ENCODE measurements at places on chromosomes 4 and X.
A peak's percentile ranks its signal among the peaks of the same experiment; 100 is the strongest.

DNA sequence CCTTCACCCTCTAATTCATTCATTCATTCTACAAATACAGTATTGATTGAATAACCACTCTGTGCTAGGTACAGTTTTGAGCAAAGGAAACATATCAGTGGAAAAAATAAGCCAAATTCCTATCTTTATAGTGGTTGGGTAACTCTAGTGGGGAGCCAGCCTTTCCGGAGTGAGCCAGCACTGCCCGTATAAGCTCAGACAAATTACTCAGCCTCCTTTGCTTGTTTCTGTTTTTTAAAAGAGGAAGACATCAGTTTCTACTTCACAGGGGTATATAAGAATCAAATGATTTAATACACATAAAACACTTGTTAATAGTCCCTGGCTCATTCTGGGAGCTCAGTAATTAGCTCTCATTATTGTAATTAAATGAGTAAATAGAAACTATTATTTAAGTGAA lies 238.2 kb upstream of the MAD2L1 start:
- DNase-seq = no peak

GRCh38 chr4:67273666-67274065 lies 271.6 kb downstream of the CENPC start:
- DNase-seq = no peak

DNA sequence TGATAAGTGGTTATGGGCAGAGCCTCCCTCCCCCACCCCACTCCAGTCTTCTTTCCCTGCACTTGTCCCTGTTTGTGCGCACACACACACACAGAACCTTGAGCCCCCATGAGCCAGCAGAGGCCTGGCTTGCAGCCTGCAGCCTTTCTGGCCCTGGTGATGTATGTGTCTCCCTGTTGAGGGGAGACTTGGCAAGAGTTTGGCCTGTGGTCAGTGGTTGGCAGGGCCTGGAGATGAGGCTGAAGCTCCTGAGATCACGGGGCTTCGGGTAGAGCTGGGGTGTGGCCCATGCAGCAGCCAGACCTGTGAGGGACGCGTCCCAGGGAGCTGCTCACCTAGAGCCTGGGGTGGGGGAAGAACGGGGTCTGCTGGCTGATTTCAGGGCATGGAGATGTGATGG lies 2.3 kb downstream of the GPR173 start:
- no peak for DNase-seq

GRCh38 chr4:89296896-89297295 lies 10.7 kb downstream of the GPRIN3 start:
- no peak for DNase-seq

DNA sequence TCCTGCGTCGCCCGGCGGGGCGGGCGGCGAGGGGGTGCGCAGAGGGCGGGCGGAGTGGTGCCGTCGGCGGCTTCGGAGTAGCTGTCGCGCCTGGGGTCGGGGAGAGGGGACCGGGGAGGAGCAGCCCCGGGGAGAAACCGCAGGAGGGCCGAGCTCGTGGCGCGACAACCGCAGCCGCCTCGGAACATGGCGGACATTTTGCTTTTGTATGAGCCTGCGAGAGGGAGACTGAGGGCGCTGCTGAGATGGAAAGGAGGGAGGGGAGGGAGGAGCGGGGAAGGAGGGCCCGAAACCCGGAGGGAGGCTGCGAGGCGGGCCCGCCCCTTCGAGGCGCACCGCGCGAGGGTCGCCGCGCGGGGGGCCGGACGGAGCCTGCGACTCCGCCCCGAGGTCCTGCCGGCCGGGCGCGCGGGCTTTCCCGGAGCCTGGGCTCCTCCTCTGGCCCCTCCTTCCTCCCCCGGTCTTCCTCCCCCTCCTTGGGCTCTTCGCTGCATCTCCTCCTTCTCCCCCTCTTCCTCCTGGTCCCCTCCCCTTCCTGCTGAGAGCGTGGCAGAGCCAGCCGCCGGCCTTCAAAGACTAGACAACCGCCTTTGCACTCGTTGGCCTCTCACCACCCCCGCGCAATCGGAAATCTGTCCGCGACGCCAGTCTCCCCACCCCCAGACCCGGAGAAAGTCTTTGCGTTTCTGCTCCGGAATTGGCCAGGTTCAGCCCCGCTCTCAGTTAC lies 1.1 kb downstream of the INTS6L start:
- DNase-seq = peak; percentile 66

DNA sequence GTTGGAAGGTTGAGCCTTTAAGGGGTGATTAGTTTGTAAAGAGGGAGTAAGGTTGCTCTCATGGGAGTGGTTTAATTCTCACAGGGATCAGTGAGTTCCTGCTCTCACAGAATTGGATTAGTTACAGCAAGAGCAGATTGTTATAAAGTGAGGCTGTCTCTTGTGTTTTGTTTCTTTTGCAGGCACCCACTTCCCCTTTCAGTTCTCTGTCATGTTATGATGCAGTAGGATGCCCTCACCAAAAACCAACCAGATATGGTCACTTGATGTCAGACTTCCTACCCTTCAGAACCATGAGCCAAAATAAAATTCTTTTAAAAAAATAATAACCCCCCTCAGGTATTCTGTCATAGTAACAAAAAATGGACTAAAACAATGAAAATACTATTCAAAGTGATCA lies 19.9 kb upstream of the IGSF1 start:
- no peak for DNase-seq

- DNase-seq = no peak
Observed at GRCh38 chrX:3415011-3415410, 68.6 kb upstream of the MXRA5 start.

GRCh38 chr4:955931-956381 lies 17.4 kb downstream of the DGKQ start:
- no peak for DNase-seq

DNA sequence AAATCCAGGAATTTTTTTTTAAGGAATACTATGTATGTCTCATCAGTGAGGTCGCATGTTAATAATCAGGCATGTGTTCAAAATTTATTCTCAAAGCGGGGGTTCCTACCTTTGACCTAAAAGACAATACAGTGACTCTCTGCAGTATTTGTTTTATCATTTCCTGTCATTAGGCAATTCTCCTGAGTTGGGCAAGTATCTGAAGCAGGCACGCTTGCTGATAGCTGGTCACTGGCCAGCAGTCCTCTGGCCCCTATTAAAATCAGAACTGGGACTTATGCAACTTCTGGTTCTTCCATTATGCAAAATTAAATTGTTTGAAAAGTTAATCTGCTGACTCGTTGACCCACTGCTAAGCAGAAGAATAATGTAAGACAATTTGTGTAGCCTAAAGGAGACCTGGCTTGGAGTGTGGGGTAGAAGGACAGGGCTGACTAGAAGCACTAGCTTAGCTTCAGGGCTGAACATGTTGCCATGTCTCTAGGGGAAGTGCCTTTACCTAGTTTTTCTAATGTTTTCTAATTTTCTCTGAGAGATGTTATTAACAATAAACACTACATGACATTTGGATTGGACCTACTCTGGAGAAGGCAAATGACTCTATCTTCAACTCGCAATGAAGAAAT lies 36.0 kb upstream of the GABRA2 start:
- DNase-seq = no peak

DNA sequence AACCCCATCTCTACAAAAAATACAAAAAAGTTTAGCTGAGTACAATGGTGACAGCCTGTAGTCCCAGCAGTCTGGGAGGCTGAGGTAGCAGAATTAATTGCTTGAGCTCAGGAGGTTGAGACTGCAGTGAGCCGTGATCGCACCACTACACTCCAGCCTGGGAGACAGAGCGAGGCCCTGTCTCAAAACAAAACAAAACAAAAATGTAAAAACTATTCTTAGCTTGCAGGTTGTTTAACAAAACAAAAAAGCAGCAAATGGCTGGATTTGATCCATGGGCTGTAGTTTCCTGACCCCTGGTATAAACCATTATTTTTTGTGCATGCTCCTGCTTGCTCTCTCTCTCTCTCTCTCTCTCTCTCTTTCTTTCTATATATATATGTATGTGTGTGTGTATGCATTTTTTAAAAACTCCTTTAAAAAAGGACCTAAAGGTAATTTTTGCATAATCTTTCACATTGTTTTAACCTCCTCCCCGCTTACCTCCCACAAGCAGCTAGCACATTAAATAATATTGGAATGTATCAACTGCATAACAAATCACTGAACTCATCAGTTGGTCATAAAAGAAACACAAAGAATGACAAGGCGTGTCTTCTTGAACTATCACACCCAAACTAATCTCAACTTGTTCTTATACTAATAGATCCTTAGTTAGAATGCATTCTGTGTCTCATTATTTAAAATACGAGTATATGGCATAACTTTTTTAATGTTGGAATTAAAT lies 4.8 kb downstream of the AREG start:
- no peak for DNase-seq

DNA sequence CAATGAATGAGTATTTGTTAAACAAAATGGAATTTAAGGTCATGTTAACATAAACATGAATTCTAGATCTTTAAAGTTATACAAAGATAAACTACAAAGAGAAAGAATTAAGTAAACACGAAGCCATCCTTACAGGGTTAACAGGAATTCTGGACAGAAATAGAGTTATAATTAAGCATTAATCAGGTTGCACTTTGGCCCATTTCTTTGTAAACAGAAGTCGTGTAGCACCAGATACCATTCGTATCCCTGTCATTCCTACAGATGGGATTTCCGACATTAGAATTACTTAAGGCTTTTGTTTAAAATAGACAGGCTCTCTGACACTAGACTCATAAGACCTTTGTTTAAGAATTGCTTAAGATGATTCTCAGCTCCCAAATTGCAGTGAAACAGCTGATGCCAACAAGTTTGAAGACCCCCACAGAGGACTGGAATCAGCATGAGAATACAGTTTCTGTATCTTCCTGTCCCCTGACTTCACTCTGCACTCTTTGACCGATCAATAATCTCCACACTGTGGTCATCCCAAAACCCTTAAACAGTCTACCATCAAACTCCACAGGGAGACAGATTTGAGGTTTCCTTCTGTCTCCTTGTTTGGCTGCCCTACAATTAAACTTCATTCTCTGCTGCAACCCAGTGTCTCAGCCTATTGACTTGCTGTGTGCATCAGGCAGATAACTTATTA lies 22.3 kb upstream of the TMEM150C start:
- no peak for DNase-seq

GRCh38 chr4:44447563-44448504 lies 775 bp downstream of the KCTD8 start:
- DNase-seq = no peak

GRCh38 chr4:38334791-38335190 lies 329.2 kb upstream of the KLF3 start:
- no peak for DNase-seq

DNA sequence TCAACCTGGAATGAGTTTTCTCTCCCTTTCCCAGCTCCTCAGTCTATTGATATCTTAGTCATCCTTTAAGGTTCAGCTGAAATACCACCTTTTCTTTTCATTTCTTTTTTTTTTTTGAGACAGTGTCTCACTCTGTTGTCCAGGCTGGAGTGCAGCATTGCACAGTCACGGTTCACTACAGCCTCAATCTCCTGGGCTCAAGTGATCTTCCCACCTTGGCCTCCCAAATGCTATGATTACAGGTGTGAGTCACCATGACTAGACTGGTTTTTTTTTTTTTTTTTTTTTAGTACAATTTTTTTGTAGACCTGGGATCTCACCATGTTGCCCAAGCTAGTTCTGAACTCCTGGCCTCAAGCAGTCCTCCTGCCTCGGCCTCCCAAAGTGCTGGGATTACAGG lies 28.9 kb downstream of the AFF1 start:
- DNase-seq = no peak

DNA sequence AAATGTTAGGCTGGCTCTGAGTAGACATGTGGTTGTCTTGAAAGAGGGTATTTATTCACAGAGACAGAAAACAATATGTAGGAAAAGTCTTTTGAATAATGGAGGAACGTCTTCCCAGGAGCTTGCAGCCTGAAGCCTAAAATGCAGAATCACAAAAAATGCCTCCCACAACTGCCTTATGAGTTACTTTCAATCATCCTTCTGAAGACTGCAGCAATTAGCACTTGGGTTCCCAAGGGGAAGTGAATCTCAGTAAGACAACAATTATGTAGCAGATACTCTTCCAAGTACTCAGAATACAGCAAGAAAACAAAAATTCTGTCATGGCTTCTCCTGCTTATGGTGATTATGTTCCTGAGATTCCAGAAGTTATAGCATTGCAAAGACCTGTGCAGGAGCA lies 166.6 kb upstream of the TBL1X start:
- DNase-seq = no peak
